ENCODE measurements at places on chromosomes 3 and 15. TPM values are rescaled to one million over a fixed set of nuclear protein-coding genes. Genes with fewer than 3 reads are reported as not detected.

The GABRG3 gene
- 0.13 TPM for total RNA-seq

DNA sequence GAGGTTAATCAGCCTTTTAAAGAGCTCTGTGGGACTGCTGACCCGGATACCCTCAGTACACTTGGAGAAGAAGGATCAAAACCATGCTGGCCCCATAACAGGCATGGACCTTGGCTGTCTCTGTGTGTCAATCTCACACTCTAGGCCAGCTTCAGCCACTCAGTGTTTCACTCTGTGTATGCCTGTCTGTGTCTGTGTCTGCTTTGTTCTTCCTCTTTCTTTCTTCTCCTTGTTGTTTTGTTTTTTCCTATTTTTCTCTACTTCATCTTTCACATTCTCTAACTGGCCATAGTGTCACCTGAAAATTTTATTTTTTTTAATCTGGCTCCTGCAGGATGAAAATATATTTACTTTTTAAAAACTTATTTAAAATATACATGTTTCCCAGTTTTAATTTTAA lies 51.1 kb downstream of the SERP1 start:
- no peak for DNase-seq

DNA sequence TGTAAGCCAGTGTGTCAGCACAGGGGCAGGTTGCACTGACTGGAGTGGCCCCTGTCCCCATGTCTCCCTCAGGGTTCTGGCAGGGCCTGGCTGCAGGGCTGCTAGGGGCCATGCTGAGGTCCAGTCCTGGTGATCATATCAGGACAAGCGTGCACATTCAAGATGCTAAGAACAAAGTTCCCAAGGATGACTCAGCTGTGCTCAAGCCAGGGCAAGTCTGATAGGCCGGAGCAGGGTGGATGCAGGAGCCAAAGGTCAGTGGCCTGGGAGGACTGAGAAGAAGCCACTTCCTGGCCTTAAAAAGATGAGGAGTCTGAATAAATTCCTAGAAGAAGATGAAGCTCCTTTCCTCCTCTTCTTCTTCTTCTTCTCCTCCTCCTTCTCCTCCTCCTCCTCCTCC lies 353.2 kb downstream of the AGBL1 start:
- peak; percentile 17 for DNase-seq

- DNase-seq: no peak
These were observed 657.0 kb upstream of the NAALADL2 start for GRCh38 chr3:174202116-174202515.

- DNase-seq: no peak
These were observed 9.5 kb upstream of the LTK start for GRCh38 chr15:41523097-41523496.

The COLQ gene
- total RNA-seq: 0.27 TPM

- DNase-seq: no peak
These were observed 221.2 kb downstream of the THRB start for GRCh38 chr3:24273491-24273890.

GRCh38 chr15:31328428-31328968 lies 1.9 kb downstream of the KLF13 start:
- no peak for DNase-seq

The SAXO2 gene
- 0.35 TPM for total RNA-seq

- no peak for DNase-seq
These were observed 17.3 kb upstream of the SRGAP3 start for GRCh38 chr3:9266716-9267115.

The ARL6IP5 gene
- 43.5 TPM for total RNA-seq

The C3orf85 gene
- not detected for total RNA-seq

The STRA6 gene
- total RNA-seq: not detected

DNA sequence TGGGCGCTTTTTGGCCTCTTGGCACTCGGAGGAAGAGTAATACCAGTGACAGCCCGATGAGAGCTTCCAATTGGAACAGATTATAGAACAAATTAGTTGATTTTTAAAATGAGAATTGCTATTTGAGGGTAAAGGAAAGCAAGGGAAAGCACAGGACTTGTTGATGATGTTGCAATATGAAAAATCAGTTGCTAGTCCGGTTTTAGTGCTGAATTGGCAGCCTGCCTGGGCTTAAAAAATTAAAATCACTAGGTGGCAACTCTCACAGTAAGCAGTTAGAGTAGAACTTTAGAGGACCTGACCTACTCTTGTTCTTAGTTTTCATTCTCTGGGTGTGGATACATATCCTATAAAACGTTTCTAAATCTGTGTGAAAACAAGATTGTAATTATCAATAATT lies 2.1 kb upstream of the SCAANT1 start:
- no peak for DNase-seq

GRCh38 chr3:51708216-51708845 lies 1.5 kb downstream of the GRM2 start:
- no peak for DNase-seq

The RLBP1 gene
- total RNA-seq: not detected

GRCh38 chr15:36136049-36136448 lies 443.4 kb upstream of the CDIN1 start:
- DNase-seq: no peak

DNA sequence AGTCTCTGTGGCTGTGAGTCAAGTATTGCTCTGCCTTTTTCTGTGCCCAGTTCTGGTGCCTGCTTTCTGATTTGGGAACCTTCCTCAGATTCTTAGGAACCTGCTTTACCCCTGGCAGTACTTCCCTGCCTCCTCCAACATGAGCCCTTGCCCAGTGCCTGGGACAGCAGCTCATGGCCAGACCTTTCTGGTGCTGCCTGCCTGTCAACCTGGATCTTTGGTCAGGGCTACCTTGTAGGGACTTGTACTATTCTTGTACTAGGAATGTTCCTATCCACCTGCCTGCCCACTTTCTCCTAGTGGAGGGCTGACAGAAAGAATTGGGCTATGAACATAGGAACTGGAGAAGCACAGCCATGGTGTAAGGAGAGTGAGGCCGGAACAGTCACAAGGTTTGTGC lies 28.8 kb upstream of the EPHB1 start:
- no peak for DNase-seq

The FBXO40 gene
- 0.05 TPM for total RNA-seq

GRCh38 chr15:51721199-51721960 lies 16.1 kb downstream of the LYSMD2 start:
- DNase-seq: no peak

The WNT7A gene
- 0.47 TPM for total RNA-seq

GRCh38 chr3:21462141-21462540 lies 288.9 kb downstream of the ZNF385D start:
- DNase-seq: no peak

GRCh38 chr3:137970914-137971831 lies 38.8 kb upstream of the CLDN18 start:
- DNase-seq: peak; percentile 71

- no peak for DNase-seq
These were observed 751.5 kb upstream of the LMCD1 start for GRCh38 chr3:7749931-7750695.

The DOCK3 gene
- 1.4 TPM for total RNA-seq

DNA sequence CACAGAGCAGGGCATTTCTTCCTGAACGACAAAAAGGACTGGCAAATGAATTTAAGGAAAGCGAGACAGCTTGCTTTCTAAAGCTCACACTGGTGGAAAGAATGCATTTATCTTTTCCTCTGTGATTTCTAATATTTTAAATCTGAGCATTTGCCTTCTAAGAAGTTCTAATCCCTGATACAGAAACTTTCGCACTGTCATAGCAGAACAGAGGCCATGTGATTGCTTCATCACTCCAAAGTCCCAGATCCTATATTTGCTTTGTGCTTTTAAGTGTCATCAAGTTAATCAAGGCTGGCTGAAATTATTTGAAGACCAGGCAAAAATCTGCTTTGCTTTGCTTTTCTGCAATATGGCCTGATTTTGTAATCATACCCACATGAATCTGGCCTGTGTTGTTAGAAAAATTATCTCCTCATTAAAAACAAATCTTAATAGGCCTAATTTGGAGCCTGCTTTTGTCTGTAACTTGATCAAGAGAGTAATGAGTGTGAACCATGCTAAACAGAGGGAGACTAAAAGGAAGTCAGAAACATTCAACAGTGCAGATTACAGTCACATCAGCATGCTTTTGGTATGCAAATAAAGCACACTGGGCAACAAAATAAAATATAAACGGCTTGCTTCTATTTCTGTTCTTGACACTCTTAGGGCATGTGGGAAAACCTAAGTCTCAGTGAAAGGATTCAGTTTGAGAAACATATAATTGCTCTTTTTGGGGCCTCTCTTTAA lies 178.2 kb upstream of the ADAMTS9 start:
- DNase-seq: no peak

GRCh38 chr15:89341316-89342005 lies 6.8 kb upstream of the POLG start:
- DNase-seq: no peak

The UROC1 gene
- 0.03 TPM for total RNA-seq

The MME gene
- total RNA-seq: 186 TPM

DNA sequence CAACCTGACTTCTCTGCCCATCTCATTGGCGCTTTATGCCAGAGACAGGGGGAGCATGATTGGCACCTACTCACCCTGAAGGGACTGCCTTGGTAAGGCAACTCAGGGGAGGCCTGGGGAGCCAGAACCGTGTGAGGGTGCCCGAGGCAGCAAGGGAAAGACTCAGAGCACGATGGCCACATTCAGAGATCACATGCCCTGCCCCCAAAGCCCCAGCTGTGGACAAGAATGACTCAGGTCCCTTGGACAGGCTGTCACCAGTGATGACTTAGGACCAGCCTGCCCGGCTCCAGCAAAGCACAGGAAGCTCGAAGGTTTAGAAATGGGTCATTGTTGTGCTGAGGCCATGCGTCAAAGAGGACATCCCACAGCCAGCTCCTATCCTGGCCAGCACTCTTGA lies 49.1 kb upstream of the LIMD1 start:
- DNase-seq: peak; percentile 50

GRCh38 chr15:52653431-52653964 lies 25.7 kb downstream of the ATOSA start:
- peak; percentile 89 for DNase-seq

The PKM gene
- total RNA-seq: 2,547 TPM

The LRRC2 gene
- 0.20 TPM for total RNA-seq

The CLDN16 gene
- total RNA-seq: not detected
